ENCODE measurements at places on chromosomes 2 and 18. TPM values are rescaled to one million over a fixed set of nuclear protein-coding genes. Genes with fewer than 3 reads are reported as not detected.

The FOXD4L1 gene
- total RNA-seq, result 0.78 TPM

The HOXD4 gene
- 0.84 TPM for total RNA-seq

The PROKR1 gene
- not detected for total RNA-seq

The GYPC gene
- total RNA-seq, result 76.7 TPM

The ME2 gene
- 40.5 TPM for total RNA-seq

The PHOSPHO2 gene
- 5.5 TPM for total RNA-seq

The SKOR2 gene
- total RNA-seq, result not detected

The CYP27A1 gene
- 180 TPM for total RNA-seq

The ASB3 gene
- total RNA-seq, result 29.0 TPM

The CXCR4 gene
- 45.2 TPM for total RNA-seq

The TMEM18 gene
- 21.3 TPM for total RNA-seq

DNA sequence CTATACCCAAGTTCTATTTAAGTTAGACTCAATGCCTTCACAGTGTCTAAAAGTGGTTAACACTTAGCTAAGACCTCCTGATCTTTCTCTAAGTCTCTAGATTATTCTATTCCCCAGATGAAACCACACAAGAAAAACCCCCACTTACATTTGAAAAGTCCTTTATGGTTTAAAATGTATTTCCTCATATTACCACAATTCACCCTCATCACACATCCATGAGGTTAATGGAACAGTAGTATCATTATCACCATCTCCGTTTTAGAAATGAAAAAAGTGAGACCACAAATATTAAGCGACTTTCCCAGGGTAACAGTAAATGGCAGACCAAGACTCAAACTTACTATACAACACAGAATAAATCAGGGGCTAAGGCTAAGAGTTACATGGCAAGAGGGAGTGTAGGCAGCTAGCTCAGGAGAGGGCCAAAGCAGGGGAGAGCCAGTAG lies 28.6 kb downstream of the EPG5 start:
- no peak for DNase-seq

GRCh38 chr18:58784601-58785137 lies 80.0 kb upstream of the ZNF532 start:
- no peak for DNase-seq

DNA sequence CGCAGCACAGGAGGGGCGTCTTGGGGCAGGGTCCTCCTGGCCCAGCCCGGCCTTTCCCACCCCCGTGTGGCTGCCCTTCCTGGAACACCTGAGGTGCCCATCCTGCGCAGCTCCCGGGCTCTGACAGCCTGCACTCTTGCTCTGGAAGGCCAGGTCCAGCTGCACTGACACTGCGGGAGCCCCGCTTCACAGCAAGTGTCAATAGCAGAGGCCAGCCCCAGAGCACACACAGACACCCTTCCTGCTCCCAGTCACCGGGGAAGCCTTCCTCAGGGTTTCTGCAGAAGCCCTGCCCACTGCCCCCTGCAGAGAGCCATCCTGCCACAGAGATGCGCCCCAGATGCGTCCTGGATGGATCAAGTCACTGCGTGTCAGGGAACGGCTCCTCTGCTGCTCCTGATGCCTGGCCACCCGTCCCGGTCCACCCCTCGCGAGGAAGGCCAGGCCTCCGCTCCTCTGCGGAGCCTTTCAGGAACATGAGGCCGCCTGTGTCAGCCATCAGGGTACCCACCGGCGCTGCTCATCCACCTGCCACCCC lies 519.2 kb upstream of the MYT1L start:
- no peak for DNase-seq

DNA sequence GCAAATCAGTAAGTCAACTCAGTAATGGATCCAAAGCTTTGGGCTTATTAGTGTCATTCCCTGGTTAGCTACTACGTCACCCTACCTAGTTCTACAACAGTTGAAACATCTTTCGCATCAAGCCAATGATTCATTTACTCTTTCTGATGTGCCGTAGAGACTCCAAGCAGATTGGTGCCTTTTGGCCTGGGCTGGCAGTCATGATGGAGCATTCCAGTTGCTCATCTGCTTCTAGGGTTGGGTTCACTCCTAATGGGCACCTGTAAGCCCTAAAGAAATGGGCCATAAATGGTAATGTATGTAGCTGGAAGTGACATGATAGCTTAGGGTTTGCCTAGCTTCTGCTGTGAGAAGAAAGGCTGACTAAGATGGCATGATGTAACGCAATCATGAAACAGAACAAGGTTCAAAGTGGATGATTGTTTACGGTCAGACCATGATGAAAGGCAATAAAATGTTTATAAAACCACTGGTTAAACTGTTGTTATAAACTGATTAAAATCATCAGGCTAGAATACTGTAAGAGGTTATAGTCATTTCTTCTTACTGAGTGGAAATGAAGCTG lies 20.4 kb upstream of the CCL20 start:
- DNase-seq, result no peak

DNA sequence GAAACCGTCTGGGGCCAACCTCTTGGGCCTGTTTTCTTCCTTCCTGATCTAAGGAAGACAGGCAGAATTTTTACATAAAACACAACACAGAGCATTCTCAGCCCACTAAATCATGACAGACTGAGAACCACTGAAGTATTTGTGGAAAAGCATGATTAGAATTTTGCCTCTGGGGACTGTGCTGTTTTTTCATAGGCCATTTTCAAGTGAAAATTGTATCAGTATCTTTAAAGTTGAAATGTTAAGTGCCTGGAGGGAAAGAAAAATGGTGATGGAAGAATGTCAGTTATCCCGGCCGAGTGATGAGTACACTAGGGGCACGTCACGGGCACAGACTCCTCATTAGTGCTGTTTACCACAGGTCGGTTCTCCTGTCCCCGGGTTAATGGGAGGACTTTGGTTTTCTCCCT lies 36.9 kb downstream of the EHD3 start:
- DNase-seq, result no peak

GRCh38 chr2:197238043-197238365 lies 72.6 kb downstream of the ANKRD44 start:
- no peak for DNase-seq

- DNase-seq, result no peak
Observed at GRCh38 chr2:165203689-165204559, at the start of gene SCN3A. Gene SCN3A, minus strand, starts transcription at chr2:165204050. Its CDS starts 27,656 bp downstream, at chr2:165176394.

DNA sequence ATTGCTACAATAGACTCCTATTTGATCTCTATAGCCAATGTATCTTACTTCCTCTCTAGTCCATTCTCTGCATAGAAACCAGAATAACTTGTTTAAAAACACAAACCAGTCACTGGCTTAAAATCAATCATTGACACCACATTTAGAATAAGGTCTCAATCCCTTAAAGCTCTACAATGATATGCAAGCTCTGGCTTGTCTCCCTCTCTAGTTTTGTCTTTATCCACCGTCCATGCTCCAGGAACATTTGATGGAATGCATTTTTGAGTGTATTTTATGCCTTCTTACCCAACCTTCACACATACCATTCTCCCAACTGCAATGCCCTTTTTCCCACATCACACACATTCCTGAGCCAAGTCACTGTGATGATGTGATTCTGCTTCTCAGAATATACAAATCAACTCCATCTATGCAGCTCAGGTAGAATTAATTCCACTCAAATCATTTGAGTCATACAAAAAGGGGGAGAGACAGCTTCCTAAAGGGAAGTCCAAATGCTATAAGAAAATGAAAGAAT lies 1107.2 kb downstream of the DPP10 start:
- no peak for DNase-seq

GRCh38 chr2:240229603-240230235 lies 89.3 kb upstream of the OTOS start:
- DNase-seq, result no peak

DNA sequence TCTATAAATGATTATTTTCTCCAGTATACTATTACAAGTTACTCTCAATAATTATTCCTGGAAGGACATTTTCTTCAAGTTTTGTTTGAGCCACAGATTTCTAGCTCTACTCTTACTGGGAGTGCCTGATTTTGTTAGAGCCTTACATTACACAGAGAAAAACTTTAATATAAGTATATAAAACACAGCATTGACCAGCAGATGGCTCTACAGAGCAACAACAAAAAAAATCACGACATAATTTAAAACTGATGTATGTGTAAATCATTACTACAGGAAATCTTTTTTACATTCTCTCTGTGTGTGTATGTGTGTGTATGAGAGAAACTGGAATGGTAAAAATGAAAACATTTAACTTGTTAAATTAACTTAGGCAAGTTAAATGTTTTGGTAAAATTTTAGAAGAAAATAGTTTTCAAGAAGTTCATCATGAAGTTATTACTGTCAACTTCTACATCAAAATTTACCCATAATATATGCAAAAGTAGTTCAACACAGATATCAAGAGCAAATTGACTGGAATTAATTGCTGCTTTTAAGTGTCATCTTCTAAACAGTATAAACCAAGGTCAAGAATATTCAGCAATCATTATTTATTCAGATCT lies 103.3 kb downstream of the MDH1 start:
- DNase-seq, result no peak

DNA sequence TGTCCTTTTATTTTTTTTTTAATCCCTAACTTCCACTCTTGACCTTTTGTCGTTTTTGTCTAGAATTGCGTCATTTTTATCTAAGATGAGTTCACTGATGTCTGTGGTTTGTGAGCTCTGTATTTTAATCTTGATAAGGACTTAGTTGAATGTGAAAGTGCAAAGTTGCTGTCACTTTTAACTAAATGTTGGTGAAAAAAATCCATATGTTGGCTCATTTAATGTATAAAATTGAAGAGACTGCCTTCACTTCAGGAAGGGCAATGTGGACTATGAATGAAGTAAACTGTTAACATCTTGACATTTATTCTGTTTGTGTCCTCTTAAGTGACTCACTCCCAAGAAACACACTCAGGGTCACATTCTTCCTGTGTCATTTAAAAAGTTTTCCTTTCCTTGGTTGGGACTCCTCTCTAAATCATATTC lies 256.6 kb upstream of the RASGRP3 start:
- DNase-seq, result no peak

DNA sequence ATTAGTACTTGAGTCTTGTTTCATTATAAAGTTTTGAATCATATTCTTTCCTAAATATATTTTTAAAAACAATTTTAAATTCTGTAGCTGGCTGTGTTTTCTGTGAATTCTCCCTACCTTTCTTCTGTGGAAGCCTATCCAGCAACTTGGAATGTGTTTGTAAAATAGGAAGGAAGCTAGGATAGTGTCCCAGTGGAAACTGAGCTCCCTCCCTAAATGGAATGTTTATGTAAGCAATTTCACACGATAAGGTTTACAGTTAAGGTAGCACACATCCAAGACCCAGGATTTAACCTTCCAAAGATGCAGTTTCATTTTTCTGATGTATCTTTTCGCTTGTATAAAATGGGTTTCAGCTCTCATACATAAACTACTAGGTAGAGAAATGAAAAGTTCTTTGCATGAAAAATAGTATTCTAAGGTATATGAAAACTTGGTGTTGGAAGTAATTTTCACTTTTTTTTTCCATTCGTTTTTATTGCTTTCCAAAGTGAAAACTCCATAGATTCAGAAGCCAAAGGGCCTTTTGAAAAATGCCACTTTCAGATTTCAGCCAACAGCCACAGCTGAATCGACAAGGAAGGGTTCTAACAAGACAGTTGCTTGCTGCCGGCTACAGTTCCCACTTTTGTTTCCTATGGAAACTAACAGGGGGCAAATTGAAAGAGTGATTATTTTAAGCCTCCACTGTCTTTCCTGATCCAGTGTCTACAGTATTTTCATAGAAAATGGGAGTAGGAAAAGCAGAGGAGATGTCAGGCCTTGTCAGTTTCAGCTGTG lies 405.1 kb upstream of the POU3F3 start:
- no peak for DNase-seq

DNA sequence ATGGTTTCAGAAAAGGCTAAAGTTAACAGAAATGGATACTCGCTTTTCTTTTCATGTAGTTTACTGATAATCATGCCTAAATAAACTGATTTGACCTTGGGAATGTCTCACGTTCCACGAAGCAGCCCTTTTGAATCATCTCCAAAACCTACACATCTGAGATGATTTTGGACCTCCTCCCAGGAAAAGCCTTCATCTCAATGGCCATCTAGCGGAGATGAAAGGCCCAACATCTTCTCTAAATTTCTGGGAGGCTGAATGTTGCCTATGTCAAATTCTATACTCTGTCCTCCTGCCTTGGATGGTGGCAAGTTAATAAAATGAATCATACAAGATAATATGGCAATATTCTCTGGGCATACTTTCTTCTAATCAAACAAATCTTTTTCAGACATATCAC lies 448.5 kb downstream of the ZEB2 start:
- DNase-seq, result no peak

GRCh38 chr2:240245706-240246105 lies 105.2 kb upstream of the OTOS start:
- no peak for DNase-seq

- no peak for DNase-seq
Observed at GRCh38 chr2:100955226-100955625, 46.9 kb upstream of the RPL31 start.

DNA sequence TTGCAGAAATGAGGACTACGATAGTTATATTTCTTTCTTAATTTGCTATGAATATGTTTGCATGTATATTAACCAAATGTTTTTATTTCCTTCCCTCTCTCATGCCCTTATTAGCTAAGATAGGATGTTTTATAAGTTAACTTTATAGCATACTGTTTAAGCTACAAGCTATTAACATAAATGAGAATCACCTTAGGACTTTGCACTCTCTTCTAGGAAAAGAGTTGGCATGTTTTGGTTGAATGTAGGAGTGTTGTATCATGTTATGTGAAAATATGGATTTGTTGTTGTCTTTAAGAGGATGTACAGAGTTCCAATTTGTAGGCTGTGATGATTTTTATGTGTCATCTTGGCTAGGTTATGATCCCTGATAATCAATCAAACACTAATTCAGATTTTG lies 467.4 kb upstream of the SETBP1 start:
- DNase-seq, result no peak

- DNase-seq, result no peak
Observed at GRCh38 chr2:70420143-70420542, 118.3 kb upstream of the FAM136A start.

GRCh38 chr2:8994386-8994785 lies 9.1 kb downstream of the MBOAT2 start:
- no peak for DNase-seq
